Gastrocnemius medialis (tissue), 4 donors: ENCODE measurements at places on chromosomes 4 and X. TPM values are rescaled to one million over a fixed set of nuclear protein-coding genes. Genes with fewer than 3 reads are reported as not detected.

The HSD17B11 gene
- 17.9 TPM for total RNA-seq

The AMTN gene
- not detected for total RNA-seq

The SLC10A3 gene
- total RNA-seq, result 33.3 TPM

The CITED1 gene
- not detected for total RNA-seq

GRCh38 chr4:110224142-110224541 is 25.7 kb upstream of the ELOVL6 start:
- no peak overlapping the region for H3K4me3 ChIP-seq
- H3K27me3 ChIP-seq, result no peaks in the 10 kb centered on the region
- DNase-seq, result no peak
- no peak overlapping the region for H3K27ac ChIP-seq
- no peaks in the 10 kb centered on the region for H3K4me1 ChIP-seq

DNA sequence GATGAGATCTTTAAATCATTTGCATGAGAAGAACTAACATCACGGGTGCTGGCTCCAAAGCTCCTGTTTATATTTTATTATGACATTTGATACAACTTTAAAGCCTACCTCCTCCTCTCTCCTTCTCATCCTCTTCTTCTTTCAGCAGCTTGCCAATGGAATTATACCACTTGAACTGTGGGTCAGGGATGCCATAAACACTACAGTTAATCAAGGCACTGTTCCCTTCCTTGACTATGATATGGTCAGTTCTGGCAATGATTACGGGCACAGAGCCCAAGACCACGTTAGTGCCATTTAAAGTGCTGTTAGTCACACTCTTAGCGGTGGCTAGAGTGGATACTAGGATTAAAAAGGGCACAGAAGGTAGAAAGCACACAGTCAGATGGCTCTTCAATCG is 20.7 kb downstream of the MFAP3L start:
- H3K27ac ChIP-seq, result peak overlapping the region; percentile 55
- peak; percentile 43 for DNase-seq
- H3K4me3 ChIP-seq, result no peak overlapping the region
- H3K27me3 ChIP-seq, result no peaks in the 10 kb centered on the region
- peaks cover 36% of the 10 kb centered on the region for H3K4me1 ChIP-seq

- no peak overlapping the region for H3K27ac ChIP-seq
- no peak overlapping the region for H3K4me3 ChIP-seq
- H3K36me3 ChIP-seq, result peaks cover 44% of the 10 kb centered on the region
- peak; percentile 12 for DNase-seq
These were observed 14.2 kb upstream of the ADD1 start for GRCh38 chr4:2829321-2829932.

DNA sequence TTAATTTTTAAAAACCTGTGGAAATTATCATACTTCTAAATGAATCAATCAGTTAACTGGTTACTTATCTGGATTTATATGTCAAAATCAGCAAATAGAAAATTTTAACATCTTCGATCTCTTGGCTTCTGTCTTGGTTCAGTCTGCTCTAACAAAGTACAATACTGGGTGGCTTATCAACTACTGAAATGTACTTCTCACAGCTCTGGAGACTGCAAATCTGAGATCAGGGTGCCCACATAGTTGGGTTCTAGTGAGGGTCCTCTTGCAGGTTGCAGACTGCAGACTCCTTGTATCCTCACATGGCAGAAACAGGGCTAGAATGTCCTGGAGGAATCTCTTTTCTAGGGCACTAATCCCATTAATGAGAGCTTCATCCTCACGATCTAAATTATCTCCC is 1851.6 kb upstream of the TENM3 start:
- no peaks in the 10 kb centered on the region for H3K4me1 ChIP-seq
- no peak overlapping the region for H3K27ac ChIP-seq
- H3K27me3 ChIP-seq, result no peaks in the 10 kb centered on the region
- H3K4me3 ChIP-seq, result no peak overlapping the region
- DNase-seq, result no peak
